ENCODE measurements at places on chromosomes 6 and 20.

DNA sequence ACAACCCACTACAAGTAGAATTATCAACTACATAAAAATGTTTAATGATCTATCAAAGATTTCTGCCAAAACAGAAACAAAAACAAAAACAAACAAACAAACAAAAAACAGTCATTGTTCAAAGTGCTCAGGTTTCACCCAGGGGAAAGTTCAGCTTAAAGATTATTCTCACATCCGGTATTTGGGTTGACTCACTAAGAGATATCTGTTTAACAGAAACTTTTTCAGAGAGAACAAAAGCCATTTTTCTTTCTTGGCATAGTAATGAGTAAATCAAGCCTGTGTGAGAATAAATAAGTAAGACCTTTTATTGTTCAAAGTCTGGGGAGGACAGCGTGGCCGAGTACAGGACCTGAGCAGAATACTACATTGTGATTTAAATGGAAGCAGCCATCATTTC lies 143.6 kb downstream of the RCAN2 start:
- DNase-seq: no peak

GRCh38 chr6:158290659-158291058 lies 21.6 kb upstream of the TULP4 start:
- DNase-seq: no peak

GRCh38 chr6:75268121-75268987 lies 16.2 kb downstream of the TMEM30A start:
- no peak for DNase-seq

DNA sequence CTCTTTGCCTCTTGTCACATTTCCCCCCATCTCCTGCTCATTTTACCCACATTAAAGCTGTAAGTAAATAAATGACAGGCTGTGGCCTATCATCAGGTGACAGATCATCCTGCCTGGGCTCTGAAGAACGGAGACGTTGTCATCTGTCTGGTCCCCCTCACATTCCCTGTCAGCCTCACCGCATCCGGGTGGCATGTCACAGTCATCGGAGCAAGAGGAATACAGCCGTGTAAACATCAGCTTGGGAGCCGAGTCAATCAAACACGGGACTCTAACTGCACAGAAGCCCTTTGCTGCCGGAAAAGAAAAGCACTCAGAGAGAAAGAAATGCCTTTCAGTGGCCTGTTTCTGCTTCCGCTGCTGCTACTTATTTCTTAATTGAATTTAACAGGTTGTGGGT lies 371.9 kb upstream of the ID4 start:
- no peak for DNase-seq

GRCh38 chr6:136347847-136348246 lies 58.2 kb upstream of the BCLAF1 start:
- DNase-seq: no peak

DNA sequence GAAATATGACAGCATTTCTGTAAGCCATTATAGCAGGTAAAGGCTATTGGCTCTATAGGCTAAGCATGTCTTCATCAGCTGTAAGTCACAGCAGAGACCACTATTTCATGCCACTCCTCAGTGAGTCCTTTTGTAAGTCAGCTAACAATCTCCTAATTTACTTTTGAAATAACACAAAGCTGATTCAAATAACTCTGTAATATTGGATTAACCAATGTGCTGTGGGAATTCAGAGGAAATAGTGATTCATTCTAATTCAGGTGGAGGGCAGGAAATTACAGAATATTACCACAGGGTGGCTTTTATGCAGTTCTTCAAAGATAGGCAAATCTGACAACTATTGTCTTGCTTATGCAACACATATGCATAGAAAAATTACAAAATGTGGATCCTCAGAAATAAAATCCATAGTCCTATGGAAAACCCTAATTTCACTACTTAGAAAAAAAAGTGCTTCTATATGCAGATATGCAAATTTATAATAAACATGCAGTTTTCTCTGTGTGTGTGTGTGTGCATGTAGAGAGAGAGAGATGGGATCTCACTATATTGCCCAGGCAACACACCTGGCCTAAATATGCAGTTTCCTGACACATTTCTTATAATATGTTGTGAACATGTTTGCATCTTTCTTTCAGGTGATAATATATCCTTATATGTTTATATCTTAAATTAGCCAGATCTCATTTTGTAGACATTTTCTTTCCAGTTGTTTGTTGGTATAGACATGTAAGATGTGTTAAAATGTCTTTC lies 4.8 kb upstream of the SMIM28 start:
- DNase-seq: no peak

DNA sequence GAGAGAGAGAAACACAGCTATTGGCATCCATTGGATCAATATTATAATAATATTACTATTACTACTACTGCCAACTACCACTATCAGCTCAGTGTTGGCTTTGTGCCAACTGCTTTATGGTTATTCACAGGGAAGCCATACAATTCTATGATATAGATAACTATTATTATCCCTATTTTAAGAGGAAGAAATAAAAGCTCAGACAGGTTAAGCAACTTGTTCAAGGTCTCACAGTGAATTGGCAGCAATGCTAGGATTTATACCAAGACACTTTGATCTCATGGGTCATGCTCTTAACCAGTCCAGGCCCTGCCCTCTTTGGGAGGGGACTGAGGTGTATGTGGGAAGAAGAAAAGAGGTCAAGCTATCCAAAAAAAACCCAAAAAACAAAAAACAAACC lies 82.0 kb upstream of the TRAF3IP2 start:
- DNase-seq: no peak

DNA sequence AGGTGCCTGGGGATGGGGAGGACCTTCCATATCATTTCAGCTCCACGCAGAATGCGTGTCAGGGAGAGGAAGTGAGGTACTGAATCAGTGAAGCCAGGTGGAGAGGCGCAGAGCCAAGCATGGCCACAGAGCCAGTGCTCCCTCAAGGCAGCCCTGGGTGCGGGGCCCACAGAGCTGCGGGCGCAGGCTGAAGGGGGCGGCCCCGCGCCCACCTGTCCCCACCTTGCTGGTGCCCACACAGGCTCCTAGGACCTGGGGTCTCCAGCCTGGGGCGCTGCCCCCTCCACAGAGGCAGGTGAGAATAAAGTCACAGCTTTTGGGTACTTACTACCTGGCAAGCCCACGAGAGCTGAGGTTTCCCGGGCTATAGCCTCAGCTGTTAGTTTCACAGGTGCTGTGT lies 40.0 kb upstream of the GATA5 start:
- no peak for DNase-seq

GRCh38 chr6:168294901-168295300 lies 24.7 kb downstream of the DACT2 start:
- no peak for DNase-seq

- DNase-seq: no peak
Observed at GRCh38 chr6:9511157-9511556, 903.7 kb downstream of the TFAP2A start.

- DNase-seq: no peak
Observed at GRCh38 chr6:127792616-127793015, 108.2 kb downstream of the THEMIS start.

- peak; percentile 63 for DNase-seq
Observed at GRCh38 chr6:40499215-40499614, 87.9 kb downstream of the LRFN2 start.

DNA sequence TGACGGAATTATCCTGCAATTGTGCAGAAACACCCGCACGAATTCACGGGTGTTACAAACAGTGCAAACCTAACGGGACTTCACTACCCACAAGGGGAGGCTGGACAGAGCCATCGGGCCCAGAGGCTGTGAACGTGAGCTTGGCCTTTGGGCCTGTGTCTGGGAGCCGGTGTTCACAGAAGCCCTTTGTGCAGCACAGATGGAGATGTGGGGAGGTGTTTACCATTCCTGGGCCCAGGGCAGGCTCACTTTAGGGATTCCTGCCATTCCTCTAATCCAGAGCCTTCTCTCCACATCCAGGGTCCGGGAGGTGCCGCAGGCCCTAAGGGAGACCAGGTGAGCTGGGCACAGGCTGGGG lies 15.0 kb downstream of the COL9A3 start:
- DNase-seq: no peak

DNA sequence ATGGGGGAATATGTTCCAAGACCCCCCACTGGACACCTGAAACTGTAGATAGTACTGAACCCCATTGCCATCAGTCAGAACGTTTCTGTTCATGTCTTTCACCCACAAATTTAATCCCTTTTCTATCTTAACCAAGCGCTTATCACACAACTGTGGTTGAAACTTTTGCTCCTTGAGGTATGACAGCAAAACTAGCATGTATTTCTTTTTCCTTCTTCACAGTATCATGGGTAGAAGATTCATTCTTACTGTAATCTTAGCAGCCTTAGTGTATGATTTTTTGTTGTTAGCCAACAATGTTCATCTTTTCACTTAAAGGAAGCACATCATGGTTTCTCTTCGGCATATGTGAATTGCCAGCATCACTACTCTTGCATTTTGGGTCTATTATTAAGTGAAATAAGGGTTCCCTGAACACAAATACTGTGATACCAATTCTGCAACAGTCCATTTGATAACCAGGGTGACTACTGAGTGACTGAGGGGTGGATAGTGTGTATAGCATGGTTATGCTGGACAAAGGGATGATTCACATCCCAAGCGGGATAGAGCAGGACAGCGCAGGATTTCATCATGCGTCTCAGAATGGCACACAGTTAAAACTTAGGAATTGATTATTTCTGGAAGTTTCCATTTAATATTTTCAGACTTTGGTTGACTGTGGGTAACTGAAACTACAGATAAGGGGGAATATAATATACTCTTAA lies 41.8 kb downstream of the KCNS1 start:
- no peak for DNase-seq

- no peak for DNase-seq
Observed at GRCh38 chr6:14966906-14967711, 278.8 kb upstream of the JARID2 start.

GRCh38 chr6:4774296-4774695 lies 1.9 kb upstream of the CDYL start:
- DNase-seq: no peak

- no peak for DNase-seq
Observed at GRCh38 chr6:130274007-130274406, 51.3 kb upstream of the SAMD3 start.

- DNase-seq: no peak
Observed at GRCh38 chr20:19928328-19929011, 88.7 kb upstream of the NAA20 start.

DNA sequence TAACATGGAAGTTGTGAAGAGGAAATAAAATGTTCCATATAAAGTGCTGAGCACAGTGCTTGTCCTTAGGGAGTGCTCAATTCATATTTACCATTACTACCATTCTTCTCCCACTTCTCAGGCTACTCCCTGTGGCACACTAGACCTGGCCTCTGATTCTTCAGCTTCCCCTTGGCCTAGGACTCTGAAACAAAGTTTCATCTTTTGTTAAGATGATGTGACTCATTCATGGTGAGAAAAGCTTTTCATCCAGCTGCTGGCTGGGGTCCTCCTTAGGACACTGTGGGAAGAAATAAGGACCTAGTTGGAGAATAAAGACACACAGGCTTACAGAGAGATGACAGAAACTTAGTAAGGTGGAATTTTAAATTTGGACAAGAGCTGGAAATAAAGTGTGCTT lies 314.8 kb downstream of the CDC5L start:
- no peak for DNase-seq

DNA sequence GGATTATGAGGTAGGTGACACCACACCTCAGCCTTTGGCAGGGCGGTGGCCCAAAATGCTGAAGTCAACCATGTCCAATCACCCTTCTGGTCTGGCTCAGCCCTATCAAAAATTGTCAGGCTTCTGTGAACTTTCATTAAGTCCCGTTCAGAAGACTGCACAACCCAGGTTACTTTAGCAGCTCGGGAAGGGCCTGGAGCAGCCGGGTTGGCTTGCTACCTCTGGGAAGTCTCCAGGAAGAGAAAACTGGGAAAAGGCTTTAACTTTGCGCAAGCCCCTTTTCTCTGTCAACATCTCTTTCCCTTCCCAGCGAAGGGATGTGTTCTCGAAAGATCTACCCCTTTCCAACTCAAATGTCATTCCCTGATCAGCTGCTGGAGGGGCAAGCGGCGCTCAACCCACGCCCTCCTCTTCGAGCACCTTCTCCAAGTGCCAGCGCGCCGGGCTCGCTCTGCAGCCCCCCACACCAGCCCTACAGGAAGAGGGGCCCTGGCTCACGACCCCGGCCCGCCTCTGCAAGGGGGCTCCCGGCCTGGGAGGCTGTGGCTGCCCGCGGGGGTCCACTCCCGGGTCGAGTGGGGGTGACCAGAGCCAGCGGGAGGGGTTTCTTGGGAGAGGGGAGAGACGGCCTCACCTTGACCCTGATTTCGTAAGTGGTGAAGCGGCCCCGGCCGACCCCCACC lies 573 bp downstream of the SNX3 start:
- DNase-seq: peak; percentile 65

DNA sequence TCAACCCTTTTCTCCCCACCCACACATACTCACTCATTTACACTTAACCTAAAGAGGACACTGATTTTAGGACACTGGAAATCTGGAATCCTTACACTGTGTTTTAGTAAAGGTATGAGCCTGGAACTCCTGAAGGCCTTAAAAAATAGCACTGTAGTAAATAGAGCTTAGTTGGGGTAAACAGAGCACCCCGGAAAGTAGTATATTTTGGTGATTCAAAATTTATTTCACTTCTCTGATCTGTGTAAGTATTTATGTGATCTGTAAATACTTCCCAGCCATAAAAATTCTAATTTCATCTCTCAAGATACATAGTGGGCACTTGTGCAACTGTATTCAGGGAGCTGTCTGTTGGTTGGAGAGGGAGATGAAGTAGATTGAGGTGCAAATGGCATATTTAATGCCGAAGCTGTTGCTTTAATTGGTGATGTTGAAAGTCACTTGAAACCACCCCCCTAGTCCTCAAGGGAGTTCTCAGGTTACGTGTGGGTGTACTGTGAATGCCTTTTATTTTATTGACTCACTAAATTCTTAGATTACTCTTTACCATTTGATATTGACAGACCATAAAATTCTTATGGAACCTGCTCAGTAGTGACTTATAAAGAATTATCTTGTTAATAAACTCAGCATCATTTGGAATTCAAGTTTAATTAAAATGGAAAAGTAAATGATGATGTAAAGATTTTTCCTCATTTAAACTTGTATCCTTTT lies 154.9 kb downstream of the SOX4 start:
- DNase-seq: no peak

- no peak for DNase-seq
Observed at GRCh38 chr6:146876271-146877151, 277.7 kb downstream of the ADGB start.

GRCh38 chr6:140636908-140637402 lies 1262.5 kb upstream of the CITED2 start:
- DNase-seq: no peak

DNA sequence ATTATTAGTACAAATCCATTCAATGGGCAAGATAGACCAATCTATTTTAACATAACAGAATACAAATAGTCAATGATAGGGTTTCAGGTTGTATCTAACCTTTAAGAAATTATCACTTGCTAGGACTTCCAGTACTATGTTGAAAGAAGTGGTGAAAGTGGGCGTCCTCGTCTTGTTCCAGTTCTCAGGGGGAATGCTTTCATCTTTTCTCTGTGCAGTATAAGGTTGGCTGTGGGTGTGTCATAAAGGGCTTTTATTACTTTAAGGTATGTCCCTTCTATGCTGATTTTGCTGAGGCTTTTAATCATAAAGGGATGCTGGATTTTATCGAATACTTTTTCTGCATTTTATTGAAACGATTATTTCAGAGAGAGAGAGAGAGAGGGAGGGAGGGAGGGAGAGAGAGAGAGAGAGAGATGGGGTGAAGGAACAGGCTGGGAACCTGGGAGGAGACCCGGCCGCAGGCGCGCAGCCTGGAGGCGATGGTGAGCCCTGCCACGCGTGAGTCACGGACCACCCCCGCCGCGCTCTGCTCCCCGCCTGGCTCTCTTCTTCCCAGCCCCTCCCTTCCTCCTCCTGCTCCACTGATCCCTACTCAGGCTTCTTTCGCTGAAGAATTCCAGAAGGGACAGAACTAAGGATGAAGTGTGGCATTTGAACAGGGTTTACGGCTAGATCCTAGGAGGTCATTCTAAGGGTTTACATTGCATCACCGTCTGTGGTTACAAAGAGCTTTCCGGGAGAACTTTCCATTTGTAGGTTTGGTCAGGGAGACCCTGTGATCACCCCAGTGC lies 45.5 kb upstream of the HLA-E start:
- no peak for DNase-seq
